IPS DF 19.7 (cell line): ENCODE measurements at places on chromosomes 1 and 21.

- no peak for DNase-seq
Observed at GRCh38 chr1:245444945-245445344, 290.2 kb downstream of the KIF26B start.

DNA sequence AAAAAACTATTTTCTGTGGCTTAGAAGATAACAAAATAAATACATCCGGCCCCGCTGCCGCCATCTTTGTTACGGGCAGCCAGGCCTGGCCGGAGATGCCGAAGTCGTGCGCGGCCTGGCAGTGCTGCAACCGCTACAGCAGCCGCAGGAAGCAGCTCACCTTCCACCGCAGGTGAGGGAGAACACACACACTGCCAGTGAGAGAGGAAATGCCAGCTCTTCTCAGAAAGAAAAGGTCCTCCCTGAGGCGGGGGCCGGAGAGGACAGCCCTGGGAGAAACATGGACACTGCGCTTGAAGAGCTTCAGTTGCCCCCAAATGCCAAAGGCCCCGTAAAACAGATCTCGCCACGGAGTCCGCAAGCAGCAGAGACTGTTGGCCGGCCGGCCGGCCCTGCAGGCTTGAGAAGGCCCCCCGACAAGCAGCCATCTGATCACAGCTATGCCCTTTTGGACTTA lies 323.2 kb downstream of the AMY1C start:
- DNase-seq = no peak

- no peak for DNase-seq
Observed at GRCh38 chr1:36224537-36225282, 467 bp downstream of the THRAP3 start.

DNA sequence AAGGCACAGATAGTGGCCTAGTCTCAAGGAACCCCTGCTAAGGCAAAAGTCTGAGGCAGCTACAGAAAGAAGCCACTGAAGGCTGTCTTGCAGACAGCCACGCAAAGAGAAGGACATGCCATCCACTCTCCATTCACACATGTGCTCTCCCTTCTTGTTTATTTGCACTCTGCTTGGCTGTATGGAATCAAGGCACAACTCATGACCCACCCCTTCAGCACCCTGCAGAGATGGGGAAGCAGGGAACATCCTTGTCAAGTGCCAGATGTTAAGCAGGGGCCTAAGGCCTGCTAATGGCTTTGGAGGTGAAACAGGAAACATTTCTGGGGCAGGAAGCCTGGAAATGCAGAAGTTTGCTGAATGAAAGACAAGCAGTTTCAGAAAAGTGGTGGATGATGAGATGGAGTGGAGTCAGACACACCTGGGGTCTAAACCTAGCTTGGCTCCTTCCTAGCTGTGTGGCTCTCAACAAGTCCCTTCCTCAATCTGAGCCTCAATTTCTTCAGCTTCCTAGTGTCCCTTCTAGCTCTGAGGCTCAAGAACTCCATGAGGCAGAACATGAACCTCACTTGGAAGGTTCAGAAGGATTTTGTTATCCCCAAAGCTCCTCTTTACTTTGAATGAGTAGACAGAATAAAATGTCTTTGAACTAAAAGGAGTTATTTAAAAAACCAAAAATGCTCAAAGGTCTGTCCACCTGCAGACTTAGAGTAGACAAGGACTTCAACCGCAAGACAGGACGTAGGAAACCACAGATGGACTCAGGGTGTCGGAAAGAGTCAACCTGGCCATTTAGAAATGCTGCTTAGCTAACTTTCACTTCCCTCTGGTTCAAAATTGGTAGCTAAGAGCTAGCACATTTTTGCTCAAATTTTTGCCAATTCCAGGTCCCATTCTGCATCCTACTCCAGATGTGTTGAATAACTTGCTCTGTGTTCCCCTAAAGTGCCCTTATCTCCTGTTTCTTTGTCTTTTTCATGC lies 283.1 kb downstream of the PLPP3 start:
- DNase-seq = no peak

GRCh38 chr1:212482637-212483441 lies 50.1 kb downstream of the NENF start:
- no peak for DNase-seq

DNA sequence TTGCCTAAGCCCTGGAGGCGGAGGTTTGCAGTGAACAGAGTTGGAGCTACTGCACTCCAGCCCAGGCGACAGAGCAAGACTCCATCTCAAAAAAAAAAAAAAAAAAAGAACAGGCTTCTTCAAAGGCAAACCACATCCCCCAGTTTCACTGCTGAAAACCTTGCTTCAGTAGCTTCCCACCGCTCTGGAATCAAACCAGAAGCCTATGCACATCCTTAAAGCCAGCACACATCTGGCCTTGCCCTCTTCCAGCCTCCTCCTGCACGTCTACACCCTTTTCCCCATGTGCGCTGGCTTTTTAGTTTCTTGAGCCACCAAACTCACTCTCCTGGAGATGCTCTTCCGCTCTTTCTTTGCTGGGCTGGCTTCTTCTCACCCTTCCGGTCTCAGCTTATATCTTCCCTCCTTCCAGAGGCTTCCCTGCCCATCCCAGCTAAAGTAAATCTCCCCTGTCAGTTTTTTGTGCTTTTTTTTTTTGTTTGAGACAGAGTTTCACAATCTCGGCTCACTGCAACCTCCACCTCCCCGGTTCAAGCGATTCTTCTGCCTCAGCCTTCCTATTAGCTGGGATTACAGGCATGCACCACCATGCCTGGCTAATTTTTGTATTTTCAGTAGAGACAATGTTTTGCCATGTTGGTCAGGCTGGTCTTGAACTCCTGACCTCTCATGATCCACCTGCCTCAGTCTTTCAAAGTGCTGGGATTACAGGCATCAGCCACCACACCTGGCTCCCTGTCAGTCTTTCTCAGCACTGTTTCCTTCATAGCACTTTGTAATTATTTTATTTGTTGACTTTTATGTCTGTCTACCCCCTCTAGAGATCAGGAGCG lies 42.0 kb upstream of the ID3 start:
- DNase-seq = no peak

DNA sequence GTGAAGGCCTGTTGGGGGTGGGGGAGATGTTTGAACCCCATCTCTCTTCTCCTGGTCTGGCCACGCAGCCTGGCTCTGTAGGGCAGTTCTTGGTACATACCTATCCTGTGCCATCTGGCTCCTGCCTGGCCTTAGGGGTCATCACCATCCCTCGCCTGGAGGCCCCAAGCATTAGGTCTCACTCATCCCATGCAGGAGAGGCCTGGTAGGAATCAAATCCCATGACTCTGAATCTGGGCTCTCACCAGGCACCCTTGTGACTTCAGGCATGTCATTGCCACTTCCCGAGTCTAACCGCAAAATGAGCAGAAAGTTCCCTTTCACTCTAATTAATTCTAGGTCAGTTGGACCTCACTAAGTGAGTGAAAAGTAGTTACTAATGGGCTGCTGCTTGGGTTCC lies 37.2 kb downstream of the ETNK2 start:
- no peak for DNase-seq

DNA sequence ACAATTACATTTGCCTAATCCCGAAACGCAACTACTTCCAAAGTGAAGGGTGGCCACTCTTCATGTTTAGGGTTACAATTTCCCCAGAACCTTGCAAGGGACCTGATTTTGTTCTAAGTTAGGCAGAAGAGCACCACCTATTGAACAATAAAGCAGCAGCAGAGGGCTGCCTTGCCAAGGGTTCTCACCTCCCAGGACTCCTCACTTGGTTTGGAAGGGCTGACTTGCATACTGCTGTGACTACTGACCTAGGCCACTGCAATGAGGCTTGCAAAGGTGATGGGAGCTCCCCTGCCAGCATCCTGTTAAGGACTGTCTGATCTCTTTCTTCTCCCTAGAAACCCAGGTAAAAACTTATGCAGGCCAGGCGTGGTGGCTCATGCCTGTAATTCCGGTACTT lies 14.2 kb downstream of the MTOR start:
- no peak for DNase-seq

DNA sequence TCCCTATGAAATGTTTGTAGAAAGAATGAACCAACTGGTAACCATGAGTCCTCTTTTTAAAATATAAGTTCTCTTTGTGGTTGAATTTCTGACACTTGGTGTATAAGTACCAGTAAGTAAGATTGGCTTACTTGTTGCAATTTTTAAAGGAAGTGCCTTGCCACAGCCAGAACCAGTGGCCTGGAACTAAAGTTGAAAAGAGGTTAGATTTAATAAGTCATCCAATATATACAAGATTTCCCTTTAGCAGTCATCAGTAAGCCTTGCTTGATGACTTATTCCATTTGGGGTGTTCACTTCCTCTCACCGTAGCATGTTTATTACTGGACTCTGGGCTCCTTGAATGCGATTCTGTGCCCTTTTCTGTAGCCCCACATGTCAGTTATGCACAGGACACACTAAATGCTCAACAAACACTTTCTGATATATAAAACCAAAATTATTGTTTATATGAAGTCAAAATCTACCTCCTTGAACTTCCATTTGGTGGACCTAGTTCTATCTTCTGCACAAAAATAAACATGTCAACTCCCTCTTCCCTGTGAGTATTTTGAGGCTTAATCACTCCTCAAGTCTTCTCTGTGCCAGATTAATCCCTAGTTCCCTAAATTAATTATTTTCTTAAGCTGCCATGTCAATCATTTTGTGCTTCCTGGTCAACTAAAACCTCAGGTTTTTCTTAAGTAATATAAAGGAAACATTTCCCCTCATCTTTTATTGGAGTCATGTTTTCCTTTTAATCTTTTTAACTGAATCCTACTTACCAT lies 218.1 kb downstream of the ST6GALNAC3 start:
- no peak for DNase-seq

DNA sequence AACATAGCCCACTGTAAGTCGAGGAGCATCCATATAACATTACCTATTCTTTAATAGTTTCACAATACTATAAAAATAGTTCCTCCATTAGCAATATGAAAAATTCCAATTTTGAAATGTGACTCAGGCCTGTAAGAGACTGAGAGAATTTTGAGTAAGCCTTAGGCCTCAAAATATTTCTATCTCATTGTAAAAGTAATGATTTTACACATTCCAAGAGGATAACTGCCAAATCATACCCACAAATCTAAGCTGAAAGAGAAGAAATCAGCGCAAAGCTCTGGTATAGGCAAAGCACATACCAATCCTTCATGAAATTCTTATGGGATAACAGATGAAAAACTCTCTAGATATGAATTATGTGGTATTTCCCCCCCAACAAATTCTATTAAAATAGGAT lies 144.1 kb downstream of the CDC42BPA start:
- no peak for DNase-seq

DNA sequence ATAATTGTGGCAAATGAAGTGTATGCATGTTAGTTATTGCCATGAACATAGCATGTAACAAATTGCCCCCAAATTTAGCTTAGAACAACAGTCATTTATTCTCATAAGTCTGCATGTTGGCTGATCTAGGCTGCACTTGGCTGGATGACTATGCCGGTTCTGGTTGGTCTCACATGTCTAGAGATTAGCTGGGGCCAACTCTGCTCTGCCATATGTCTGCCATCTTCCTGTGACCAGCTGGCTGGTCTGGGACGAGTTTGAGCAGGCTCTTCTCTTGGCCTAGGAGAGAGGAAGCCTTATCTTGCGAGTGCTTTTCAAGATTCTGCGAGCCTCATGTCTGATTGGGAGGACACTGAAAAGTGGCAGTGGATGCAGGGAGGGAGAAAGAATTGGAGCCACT lies 198.3 kb upstream of the FAM78B start:
- no peak for DNase-seq

DNA sequence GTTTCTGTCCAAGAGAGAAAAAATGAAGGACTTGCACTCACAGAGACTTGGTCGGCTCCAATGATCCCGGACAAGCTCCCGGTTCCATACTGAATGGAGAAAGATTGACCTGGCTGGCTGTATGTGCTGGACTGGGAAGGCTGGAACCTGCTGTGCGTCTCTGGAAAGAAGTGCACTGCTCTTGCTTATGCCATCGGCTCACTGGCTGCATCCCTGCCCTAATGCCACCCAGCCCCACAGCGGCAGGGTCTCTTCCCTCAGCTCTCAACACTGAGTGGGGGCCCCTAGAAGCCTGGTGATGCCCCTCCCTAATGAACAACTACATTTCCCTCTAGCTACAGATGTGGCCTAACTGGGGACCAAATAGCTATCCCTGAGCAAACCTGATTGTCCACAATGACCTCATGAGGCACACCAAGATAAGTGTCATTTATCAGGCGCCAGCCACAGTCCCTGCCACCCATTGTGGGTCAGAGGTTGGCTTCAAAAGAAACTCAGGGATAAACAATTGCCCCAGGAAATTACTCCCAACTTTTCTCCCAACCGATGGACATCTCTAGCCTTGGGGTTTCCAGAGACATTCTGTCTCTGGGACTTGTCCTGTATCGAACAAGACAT lies 2.6 kb downstream of the CTSE start:
- no peak for DNase-seq

- DNase-seq = no peak
Observed at GRCh38 chr1:18262726-18263125, 155.1 kb downstream of the IGSF21 start.

DNA sequence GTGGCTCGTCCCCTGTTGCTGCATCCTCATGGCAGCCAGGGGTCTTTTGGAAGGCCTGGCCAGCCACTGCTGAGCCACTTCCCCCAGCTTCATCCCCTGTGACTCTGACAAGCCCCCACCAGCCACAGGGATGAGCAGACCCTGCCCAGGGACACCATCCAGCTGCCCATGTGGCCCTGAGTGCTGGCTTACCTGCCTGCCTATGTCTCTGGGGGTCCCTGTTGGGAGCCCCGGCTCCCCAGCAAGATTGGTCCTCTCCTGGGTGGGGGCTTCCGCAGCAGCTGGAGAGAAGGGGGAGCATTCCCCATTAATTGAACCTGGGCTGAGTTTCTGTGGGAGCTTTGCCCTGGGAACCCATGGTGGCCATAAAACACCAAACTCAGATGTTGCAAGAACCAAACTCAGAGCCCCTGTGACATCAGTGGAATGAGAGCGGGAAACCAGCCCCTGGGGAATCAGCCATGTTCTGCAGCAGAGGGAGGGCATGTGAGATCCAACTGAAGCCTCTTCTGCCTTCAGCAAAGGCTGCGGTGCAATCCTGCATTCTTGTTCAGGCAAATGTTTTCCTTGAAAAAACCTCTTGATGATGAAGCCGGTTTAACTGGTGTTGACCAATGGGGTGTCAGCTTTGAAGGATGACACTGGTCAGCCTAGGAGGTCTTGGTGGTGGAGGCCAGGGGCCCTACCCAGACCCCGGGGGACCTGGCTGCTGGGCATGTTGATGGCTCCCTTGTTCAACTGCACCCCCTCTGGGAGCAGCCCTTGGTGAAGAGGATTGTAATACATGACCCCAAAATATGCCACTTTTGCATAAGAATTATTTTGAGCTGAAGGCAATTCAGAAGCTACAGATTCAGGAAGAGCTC lies 28.3 kb upstream of the COL18A1 start:
- DNase-seq = no peak
